ENCODE measurements at places on chromosomes 16 and 17.
A peak's percentile ranks its signal among the peaks of the same experiment; 100 is the strongest.

GRCh38 chr16:12819126-12820117, 15.7 kb upstream of the CPPED1 start:
- DNase-seq, result peak; percentile 74

- no peak for DNase-seq
Measured at GRCh38 chr17:53655591-53655990, 167.1 kb upstream of the KIF2B start.

- DNase-seq, result no peak
Measured at GRCh38 chr17:72514891-72515290, 394.1 kb downstream of the SOX9 start.

GRCh38 chr16:84391151-84392030, 23.1 kb downstream of the ATP2C2 start:
- DNase-seq, result no peak

DNA sequence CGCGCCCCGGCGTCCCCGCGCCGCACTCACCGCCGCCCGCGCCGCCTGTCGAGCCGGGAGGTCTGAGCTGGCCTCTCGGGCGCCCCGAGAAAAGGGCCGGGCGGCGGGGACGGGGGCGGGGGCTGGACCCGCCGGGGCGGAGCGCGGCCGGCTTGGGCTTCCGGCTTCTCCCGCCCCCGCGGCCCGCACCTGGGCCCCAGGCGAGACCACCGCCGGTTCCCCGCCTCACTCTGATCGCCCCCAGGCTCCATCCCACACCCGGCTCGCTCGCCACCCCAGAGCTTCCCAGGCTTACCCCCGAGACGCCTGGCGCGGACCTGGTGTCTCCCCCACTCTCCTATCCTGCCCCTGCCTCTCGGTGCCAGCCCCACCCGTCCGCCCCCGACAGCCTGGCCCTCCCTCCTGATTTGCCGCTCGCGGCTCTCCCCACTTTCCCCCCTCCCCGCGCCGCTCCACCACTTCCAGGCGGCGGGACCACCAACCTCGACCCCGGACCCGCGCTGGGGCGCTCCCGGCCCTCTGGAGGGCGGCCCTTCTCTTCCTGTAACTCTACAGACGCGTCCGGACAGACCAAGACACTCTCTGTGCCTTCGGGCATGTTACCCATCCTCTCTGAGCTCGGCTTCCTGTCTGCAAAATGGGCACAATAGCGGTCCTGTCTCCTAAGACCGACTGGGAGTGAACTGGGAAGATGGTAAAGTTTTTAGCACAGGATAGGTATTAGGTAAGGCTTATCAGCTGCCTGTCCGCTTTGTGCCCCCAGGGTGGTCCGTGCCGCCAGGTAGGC, at the start of gene LITAF:
Gene LITAF (minus strand): TSS at position 64 of the 787 bp plus-strand sequence. CDS start 30,189 bp downstream, outside the sequence.
- DNase-seq, result peak; percentile 40

- no peak for DNase-seq
Measured at GRCh38 chr17:65542067-65542466, 19.4 kb downstream of the AXIN2 start.
